Vagina (tissue), 2 donors: ENCODE measurements at places on chromosomes 16 and 17.

- DNase-seq: no peak
These were observed 7.2 kb upstream of the USP10 start for GRCh38 chr16:84692451-84693214.

GRCh38 chr16:27851586-27851985, 211.9 kb downstream of the GSG1L start:
- no peak for DNase-seq

GRCh38 chr16:66444049-66444481, 17.0 kb downstream of the BEAN1 start:
- DNase-seq: no peak

DNA sequence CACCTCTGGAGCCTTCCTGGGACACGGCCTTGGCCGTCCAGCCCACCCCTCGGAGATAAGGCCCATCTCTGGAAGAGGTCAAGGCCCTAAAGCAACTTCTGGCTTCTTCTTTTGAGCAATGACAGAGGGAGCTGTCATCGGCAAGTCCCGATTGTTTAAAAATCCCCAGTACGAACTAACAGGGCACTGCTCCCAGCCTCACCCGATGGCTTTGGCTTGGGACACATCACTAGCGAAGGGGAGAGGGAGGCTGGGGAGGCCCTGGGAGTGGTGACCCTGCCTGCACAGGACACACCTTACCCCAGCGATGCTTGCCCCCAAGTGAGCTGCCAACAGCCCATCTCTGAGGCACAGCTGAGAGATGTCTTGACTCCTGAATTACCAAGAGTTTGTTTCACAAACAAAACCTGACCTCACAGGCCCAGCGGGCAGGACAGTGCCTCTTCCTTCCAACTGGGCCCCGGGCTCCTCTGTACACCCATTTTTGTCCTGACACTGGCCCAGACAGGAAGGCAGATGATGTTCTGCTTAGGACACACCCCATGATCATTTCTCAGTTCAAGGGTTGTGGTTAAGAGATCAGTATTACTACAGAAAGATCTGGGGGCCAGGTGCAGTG, 4.8 kb downstream of the SYNGR2 start:
- no peak for DNase-seq

DNA sequence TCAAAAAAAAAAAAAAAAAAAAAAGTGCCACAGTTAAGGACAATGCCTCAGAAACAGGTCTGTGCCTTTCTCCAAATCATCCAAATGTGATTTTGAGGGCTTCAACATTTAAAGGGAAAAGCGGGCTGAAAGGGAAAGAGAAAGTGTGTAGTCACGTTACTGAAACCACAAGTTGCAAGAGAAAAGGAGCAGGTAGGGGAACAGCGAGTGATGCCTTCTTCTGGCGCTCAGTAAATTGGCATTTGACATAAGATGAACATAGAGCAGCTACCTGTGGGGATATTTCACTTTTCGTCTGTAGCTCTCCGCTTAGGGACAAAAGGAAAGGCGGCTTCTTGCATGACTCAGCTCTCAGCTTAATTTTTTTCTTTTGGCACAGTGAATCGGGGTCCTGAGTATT, 11.1 kb downstream of the CMTM2 start:
- DNase-seq: no peak

DNA sequence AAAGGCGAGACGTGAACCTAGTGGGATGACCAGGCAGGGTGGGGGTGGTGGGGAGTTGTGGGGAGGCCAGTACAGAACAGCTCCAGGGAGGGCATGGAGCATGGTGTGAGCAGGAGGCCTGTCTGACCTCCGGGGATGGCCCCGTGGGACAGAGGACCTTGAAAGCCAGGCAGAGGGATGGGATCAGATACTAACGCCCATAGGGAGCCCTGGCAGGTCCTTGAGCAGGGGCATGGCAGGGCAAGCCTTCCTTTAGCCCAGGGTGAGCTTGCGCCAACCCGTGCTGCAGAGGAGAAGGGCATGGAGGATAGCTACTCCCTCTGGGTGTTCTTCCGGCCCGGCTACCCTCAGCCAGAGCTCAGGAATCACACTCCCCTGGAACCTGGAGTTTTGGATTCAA, 35.3 kb downstream of the TMEM235 start:
- DNase-seq: no peak

DNA sequence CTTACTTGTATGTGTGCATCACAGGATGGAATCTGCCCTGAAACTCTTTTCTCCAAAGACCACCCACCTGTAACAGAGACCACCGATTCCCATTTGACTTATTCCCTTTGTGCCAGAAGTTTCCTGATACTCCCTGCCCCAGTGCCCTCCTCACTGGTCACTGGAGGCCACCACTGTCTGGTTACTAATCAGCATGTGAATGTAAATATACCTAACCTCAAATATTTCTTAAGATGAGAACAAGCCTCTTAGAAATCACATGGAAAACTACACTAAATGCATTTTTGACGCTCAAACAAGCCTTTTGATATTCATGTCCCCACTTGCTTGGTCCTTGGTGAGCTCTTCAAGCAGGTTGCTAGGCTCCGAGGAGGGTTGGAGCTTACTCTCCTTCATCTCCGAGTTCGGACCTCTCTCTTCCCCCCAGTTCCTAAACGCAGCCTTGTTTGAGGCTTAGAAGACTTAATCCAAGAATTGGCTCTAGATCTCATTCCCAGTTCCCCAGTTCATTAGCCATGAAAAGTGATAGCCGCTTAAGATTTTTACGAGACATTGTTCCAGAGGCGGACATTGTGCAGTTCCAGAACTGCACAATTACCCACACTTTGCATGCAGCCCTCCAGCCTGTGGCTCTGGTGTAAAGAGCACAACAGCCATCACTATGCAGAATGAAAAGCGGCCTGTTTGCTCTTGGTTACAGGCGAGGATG, 579.2 kb upstream of the PSMD7 start:
- no peak for DNase-seq

DNA sequence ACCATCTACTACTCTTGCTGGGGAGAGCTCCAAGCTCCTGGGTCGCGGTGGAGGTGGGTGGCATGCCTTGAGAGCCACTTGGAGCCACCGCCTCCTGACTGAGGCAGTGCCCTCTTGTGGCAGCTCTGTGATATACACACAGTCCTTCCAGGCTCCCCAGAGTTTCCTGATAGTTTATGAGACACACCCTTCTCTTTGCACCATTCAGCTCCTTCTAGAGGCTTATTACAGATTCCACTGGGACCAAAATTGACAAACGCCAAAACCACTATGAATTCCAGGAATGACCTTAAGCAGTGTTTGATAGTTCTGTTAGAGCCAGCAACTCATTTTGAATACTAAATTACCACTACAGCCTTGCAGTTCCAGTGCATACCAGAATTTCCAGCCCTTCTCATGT, 170.1 kb upstream of the CDH13 start:
- DNase-seq: no peak

GRCh38 chr16:84826558-84826941, 6.8 kb downstream of the CRISPLD2 start:
- no peak for DNase-seq

DNA sequence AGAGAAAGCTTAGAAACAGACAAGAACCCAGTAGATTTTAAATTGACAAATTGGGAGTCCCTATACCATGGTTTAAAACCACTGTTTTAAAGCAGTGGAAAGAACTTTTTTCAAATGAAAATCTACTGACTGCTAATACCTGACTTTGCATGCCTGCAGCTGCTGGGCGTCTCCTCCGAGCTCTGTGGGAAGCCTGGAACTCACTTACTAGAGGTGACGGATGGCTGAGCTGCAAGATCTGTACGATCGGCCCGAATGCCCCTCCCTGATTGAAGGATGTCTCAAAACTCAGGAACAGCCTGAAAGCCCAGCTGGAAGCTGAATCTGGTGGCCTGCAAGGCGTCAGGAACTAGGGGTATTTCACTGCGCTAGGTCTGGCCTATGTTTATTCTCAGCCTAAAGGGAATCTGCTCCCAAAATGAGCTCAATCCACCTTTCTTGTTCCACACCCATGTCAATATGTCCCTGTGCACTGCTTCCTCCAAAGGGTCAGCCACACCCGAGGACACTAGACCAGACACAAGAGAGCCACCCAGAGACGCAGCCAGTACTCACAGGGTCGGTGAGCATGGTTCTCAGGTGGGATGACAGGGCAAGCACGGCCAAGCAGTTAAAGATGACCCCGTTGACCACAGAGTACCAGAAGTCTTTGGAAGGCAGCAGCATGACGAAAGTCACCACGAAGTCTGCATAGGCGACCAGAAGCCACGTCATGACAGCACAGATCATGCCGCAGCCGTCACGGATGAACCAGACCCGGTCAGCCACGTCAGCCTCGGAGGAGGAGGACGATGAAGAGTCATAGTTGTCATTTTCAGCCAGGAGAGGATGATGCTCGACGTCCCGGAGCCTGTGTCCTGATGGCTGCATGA, 21.4 kb downstream of the ZDHHC7 start:
- DNase-seq: no peak

GRCh38 chr16:75495076-75495674, at the start of gene CHST6:
Gene CHST6 (minus strand): TSS chr16:75495441. CDS start chr16:75479828, 15,613 bp downstream.
- no peak for DNase-seq

- no peak for DNase-seq
These were observed 48.6 kb downstream of the FOXL1 start for GRCh38 chr16:86626966-86627365.

- DNase-seq: no peak
These were observed 234.2 kb downstream of the TOX3 start for GRCh38 chr16:52312716-52313115.

DNA sequence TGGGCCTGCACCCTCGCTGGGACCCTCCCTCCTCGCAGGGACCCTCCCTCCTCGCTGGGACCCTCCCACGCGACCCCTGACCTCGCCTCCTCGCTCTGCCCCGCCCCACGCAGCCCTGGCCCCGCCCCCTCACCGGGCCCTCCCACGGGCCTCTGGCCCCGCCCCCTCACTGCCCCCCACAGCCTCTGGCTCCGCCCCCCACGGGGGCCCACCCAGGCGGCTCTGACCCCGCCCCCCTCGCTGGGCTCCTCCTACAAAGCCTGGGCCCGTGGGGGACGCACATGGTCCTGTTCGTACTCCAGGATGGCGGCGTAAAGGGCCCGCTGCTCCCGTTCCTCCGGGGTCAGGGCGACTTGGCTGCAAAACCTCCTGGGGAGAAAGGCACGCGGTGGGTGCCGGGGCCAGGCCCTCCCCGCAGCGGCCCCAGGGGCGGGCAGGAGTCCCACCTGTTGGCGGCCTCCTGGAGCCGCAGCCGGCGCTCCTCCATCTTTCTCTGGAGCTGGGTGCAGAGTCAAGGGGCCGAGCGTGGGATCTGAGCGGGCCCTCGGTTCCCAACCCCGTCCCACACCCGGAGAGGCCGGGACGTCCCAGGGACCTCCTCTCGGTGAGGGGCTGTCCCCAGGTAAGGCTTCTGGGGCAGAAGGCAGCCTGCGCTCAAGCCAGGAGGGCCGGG, 9.0 kb downstream of the VPS9D1 start:
- DNase-seq: no peak

- DNase-seq: no peak
These were observed 18.9 kb upstream of the KCNJ12 start for GRCh38 chr17:21357281-21357680.

- DNase-seq: no peak
These were observed 3.9 kb upstream of the TRIM25 start for GRCh38 chr17:56917559-56918296.

DNA sequence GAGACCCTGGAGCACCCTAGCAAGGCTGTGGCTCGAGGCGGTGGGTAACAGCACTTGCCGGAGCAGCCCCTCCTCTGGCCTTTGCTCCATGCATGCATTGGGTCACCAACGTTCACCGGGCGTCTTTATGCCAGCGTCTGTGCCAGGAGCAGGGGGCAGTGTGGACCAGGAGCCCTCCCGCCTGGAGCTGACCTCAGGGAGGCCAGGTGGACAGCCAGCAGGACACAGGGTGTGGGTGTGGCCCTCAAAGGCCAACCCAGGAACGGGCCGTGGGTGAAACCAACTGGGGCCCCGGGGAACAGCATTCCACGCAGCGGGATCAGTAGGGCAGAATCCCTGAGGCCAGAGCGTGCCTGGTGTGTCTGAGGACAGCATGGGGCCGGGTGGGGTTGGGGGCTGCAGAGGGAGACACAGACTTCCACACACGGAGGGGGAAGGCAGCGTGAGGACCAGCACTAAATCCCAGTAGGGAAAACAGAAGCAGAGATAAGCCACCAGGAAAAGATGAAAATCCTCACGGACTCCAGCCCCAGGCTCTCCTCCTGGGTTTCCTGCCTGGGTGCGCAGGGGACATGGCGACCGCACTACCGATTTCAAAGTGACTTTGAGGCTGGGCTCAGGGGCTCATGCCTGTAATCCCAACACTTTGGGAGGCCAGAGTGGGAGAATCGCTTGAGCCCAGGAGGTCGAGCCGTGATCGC, 2.9 kb upstream of the CD7 start:
- DNase-seq: no peak

DNA sequence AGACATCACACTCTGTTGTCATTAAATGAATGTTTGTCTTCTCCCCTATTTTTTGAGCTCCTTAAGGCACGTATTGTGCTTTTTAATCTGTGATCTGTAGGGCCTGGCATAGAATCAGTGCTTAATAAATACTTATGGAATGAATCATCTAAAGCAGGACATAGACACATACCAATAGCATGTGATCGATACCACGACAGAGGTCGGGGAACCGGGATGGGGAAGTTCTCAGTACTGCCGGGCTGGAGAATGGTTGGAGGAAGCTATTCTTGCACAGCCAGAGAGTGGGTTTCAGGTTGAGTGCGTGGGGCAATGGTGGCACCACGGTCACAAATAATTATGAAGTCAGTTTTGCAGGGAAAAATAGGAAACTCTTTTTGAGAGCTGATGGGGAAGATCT, 26.8 kb downstream of the NLRP1 start:
- no peak for DNase-seq

DNA sequence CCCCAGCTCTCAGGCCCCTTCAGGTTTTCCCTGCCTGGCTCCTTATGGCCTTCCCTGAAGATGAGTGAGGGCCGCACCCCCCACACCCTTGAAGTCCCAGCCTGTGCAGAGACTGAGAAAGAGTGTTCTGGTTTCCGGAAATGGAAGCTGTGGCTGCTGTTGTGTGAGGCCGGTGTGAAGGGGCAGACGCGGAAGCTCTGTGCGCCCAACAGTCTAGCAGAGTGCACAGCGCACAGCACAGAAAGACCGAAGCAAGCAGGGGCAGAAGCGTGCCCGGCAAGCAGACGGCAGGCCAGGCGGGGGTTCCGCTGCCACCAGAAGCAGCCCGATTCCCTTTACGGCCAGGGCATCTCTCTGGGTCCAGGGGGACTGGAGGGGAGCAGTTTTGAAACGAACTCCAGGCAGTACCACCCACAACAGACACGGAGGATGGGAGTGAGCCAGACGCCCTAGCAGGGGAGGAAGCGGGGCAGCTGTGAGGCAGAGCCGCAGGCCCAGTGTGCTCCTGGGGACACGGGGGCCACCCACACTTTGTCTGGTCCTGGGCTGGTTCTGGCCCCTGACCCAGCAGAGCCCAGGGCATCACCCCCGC, 16.7 kb downstream of the TPSG1 start:
- no peak for DNase-seq

DNA sequence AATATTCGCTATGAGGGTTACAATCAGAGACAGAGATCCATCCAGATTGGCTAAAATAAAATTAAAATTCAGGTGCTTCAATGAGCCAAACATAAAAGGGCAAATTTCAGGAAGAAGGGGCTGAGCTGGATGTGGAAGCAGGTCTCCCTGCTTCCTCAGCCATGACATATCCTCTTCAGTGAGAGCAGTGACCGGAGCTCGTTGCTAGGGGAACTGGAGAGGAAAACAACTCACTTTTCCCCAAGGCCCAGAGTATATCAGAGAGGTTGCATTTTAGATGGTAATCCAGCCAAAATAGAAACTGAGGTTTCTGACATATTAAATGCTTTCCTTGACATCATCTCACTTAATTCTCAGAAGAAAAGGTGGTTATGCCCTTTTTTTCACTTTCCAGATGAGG, 503.5 kb downstream of the HS3ST4 start:
- no peak for DNase-seq
